ENCODE measurements at places on chromosomes 16 and 17.
A peak's percentile ranks its signal among the peaks of the same experiment; 100 is the strongest.

- DNase-seq = no peak
Observed at GRCh38 chr17:19996086-19996485, 13.1 kb upstream of the SPECC1 start.

DNA sequence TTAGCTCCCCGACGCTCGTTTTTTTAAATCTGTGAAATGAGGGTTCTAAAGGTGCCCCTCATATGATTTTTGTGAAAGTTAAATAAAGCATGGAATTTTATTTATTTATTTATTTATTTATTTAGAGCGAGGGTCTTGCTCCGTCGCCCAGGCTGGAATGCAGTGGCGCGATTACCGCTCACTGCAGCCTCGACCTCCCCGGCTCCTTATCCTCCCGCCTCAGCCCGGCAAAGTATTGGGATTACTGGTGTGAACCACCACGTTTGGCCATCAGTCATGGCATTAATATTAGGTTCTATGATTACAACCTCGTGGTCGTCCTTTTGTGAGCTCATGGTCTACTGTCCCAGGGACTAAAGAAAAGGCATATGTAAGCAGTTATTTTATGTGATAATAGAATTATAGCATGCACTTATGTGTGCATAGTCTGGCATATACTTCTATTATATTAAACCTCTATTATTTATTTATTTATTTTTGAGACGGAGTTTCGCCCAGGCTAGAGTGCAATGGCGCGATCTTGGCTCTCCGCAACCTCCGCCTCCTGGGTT, 557 bp upstream of the LUC7L start:
- DNase-seq = no peak

GRCh38 chr16:57591086-57591869, 37.2 kb upstream of the ADGRG1 start:
- DNase-seq = peak; percentile 48

- no peak for DNase-seq
Observed at GRCh38 chr17:79654960-79655382, 44.1 kb upstream of the RBFOX3 start.

GRCh38 chr17:45326626-45327025, 9.8 kb upstream of the MAP3K14 start:
- DNase-seq = no peak

- DNase-seq = no peak
Observed at GRCh38 chr17:76473541-76473985, 6.2 kb downstream of the AANAT start.

DNA sequence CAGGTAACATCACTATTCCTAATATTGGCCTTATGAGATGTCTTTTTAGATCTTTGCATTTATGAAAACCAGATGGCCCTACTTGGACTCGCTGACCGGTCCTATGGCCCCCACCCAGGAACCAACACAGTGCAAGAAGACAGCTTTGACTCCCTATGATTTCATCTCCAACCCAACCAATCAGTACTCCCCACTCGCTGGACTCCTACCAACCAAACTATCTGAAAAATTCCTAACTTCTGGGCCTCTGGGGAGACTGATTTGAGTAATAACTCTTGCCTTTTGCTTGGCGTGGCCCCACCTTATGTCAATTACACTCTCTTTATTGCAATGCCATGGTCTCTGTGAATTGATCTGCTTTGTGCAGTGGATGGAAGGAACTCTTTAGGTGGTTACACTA, 828.9 kb downstream of the CDH11 start:
- DNase-seq = no peak

GRCh38 chr17:49496867-49497147, 1.7 kb downstream of the NGFR start:
- no peak for DNase-seq

DNA sequence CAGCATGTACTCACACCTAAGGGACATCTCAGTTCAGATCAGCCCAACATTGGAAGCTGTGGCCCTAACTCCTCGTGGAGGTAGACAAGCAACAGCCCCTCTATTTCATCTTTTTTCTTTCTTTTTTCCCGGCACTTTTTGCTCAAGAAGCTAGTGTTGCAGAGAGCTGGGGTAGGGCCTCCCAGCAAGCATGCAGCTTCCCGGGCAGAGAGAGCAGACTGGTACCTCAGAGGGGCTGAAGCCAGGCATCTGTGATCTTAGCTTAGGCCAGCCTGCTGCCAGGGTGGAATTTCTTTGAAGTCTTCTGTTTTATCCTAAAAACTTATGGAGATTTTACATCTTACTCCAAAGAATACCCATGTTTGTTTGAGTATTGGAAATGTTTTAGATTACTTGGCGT, 195.4 kb downstream of the C16orf95 start:
- DNase-seq = no peak

GRCh38 chr17:44093231-44093900, 22.8 kb downstream of the G6PC3 start:
- no peak for DNase-seq

- no peak for DNase-seq
Observed at GRCh38 chr17:83186751-83187421, 107.5 kb downstream of the METRNL start.

DNA sequence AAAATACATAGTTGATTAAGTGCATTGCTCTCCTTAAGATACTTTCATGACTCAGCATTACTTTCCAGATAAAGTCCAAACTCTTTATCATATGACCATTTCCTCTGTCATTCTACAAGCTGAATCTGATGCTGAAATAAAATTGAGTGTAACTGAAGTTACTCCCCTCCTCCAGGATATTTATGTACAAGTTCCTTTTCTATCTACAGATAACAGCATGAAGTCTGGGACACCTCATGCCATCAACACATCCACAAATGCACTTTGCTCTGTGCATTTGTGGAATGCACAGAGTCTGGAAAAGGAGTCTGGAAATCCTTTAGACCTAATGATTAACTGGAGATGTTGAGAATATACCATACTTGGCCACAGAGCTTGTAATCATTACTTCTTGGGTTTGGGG, 60.5 kb downstream of the ACSM2B start:
- no peak for DNase-seq

DNA sequence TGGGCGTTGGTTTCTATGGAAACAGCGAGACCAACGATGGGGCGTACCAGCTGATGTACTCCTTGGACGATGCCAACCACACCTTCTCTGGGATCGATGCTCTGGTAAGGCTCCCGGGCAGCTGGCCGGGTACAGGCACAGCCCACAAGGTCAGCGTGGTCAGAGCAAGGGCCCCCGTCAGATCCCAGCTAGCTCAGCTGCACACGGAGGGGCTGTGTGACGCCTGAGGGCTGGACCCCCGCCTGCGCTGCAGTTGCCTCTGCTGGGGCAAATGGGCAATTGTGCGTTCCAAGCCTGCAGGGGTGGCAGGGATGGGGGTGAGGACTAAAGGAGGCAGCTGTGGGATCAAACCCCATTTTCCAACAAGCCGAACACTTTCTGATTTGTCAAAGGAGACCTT, 17.5 kb downstream of the TTYH2 start:
- no peak for DNase-seq

DNA sequence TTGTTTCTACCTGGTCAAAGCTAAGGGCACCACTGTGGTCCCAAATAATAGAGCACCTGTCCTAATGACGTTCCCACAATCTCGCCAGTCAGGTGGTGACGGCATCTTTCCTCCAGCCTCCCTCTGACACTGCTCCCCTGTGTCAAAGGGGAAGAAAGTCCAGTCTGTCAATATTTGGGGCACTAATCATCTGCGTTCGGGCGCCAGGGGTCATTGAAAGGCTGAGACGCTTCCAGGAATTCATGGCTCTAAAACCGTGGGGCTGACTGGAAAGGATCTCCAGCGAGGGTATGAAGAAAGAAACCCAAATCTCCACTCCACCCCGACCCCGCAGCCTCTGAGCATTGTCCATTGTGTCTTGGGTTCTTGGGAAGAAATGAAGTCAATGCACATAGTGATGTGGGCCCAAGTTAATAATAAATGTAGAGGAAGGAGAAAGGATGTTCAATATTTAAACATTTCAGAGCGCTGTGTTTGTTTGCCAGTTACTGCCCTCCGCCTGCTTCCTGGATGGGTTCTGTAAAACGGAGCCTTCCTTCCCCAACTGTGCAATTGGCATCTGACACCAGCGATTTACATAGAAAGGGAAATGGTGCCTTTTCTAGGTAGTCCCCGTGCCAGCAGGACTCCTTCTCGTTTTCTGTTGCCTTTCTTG, 103.2 kb downstream of the SOCS1 start:
- no peak for DNase-seq

DNA sequence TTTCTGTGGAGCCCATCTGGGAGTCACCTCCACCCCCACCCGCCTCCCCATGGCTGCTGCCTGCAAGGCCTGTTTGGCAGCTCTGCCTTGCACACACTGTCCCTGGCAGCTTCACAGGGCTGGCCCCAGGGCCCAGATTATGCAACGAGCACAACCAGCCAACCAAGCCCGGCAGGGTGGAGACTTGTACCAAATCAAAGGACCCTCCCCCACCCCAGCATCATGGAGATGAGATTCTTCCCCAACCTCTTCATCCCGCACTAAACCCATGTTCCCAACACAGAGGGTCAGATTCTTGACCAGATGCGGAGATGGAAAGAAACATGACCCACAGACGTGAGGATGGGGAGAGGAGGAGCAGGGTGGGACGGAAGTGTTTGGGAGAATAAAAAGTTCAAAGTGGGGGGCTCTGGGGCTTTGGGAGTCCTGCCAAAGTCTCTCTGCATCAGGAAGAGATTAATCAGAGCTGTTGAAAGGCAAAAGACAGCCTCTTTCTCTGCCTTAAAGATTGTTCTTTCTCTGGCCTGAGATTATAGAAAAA, 3.8 kb downstream of the SMARCD2 start:
- no peak for DNase-seq

- no peak for DNase-seq
Observed at GRCh38 chr16:69563605-69564580, 1.9 kb upstream of the NFAT5 start.

DNA sequence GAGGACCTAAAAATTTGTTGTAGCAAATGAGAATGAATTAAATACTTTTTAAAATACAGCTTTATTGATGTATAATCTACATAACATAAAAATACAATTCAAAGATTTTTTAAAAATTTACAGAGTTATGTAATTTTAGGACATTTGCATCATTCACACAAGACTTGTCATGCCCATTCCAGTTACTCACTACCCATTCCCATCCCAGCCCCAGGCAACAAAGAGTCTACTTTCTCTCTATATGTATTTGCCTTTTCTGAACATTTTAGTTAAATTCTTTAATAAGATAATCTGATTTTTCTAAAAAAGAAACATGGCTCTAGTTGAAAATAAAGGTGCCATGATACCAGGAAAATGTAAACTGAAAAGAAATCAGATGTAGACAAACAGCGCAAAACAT, 354.2 kb downstream of the PMP22 start:
- DNase-seq = no peak

DNA sequence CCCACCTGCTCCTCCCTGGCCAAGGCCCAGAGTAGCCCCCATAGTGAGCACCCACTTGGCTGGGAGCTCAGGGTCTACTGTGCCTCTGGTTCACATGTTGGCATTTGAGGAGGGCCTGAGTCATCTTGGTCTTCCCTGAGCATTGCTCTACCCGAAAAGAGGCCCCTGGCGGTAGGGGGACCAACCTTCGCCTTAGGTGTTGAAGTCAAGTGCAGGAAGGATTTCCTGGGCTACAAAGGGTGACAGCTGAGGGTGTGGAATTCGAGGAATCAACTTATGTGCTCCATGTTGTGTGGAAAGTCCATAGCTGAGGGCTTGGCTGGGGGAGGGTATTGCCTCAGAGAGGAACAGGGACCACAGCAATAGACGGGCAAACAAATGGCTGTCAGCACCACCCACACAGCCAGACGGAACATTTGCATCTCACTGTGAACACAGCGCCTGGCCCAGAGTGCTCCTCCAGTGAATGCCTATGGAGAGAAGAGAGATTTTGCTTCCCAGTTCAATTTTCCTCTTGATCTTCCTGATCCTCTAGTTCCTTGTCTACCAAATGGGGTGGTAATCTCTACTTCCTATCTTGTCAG, 35.6 kb upstream of the NGFR start:
- DNase-seq = no peak

GRCh38 chr17:45342306-45342705, 25.5 kb upstream of the MAP3K14 start:
- no peak for DNase-seq

DNA sequence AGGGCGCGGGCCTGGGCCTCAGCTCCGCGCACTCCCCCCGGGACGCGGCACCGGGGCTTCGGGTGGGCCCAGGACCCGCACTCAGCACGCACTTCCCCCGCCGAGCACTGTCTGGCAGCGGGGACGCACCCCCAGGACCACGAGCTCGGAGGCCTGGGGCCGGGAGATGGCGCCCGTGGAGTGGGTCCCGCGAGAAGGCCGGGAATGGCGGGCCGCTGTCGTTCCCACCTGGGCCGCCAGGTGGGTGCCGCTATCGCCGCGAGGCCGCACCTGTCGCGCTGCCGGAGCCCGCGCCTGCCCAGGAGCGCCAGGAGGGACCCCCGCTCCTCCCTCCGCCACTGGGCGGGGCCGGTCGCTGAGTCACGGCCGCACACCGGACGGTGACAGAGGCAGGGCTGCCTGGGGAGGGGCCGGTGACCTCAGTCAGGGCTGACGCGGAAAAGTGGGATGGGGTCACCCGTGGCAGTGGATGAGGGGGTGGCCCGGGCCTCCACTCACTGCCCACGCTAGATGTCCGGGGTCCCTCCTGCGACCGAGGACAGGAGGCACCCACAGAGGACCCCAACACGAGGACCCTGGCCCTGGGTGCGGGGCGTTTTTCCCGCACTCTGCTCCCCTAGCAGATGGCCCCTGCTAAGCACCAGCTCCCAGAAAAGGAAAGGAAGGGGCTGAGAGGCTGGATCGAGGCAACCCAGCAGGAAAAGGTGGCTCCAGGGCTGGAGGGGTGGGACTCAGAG, 6.9 kb upstream of the ACTG1 start:
- no peak for DNase-seq
